ENCODE measurements at places on chromosomes 2 and 18. TPM values are rescaled to one million over a fixed set of nuclear protein-coding genes. Genes with fewer than 3 reads are reported as not detected.

CBLN2 gene
- polyA plus RNA-seq: 2.2 TPM

GRCh38 chr2:30191819-30192271 is 39.5 kb upstream of the LBH start:
- DNase-seq: no peak

DNA sequence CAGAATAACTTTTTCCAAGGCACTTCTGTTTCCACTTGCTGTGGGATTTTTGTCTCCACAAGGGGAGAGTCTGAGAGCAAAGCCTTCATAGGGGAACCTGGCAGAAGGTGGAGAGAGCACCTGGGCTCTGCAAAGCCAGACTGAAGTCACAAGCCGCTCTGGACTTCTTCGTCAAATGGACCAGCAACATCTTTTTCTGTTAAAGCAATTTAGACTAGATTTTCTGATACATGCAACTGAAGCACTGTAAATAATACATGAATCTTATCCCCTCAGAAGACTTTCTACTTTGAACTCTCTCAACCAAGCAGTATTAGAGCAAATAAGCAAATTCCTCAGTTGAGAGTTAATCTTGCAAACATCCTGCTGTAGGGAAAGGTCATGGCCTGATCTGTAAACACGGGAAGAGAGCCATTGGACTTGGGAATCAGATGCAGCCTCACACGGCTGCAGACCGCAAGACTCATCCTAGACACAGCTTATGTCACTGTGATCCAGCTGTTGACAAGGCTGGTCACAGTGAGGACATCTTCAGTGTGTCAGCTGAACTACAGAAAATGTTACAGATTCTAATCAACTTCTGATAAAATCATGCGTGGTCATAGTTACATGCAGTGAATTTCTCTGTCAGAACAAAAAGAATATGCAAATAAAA is 3.2 kb downstream of the SH3YL1 start:
- DNase-seq: no peak

GRCh38 chr18:63317982-63318888 is 1.3 kb downstream of the BCL2 start:
- peak; percentile 91 for DNase-seq

- DNase-seq: peak; percentile 5
These were observed 51.1 kb upstream of the EPC2 start for GRCh38 chr2:148593421-148593820.

GRCh38 chr2:132416723-132417395 is at the start of gene GPR39:
Gene GPR39, plus strand, starts transcription at chr2:132416805.
- no peak for DNase-seq

GRCh38 chr18:35089382-35089781 is 48.2 kb downstream of the MAPRE2 start:
- DNase-seq: no peak

Measured in kidney (tissue), 22 donors.